ENCODE measurements at places on chromosomes 2 and 18.

DNA sequence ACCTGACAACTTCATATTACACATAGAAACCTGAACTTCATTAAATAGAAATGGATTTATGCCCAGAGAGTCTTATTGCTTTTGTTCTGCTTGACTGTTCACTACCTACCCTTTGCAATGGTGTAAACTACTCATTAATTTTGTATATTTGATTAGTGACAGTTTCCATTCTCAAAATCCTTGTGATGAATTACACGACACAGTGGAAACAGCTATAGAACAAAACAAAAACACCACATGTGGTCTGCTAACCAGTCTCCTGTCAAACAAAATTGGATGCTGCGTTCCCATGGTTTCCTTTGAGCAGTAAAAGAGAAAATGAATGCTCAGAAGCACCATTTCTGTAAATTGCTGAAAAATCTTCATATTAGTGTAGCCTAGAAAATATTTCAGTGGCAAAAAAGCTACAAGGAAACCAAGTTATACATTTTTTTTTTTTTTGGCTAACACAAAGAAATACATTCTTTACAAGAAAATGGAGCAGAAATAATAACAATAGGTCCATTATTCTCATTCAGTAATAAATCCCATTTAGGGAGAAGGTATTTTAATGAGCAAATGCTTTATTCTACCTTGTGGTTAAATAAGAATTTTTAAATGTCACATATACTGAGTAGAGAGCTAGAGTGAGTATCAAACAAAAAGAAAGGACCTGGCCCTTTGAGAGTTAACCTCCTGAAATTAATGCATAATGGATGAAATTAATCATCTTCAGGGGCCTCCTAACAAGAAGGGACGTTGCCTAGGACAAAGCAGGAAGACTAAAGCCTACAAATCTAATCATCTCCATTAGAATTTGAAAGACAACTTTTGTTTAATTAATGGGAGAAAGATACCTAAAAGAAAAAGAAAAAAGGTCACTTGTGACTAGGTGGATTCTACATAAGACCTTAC, 355.1 kb upstream of the ZC3H15 start:
- DNase-seq, result no peak

DNA sequence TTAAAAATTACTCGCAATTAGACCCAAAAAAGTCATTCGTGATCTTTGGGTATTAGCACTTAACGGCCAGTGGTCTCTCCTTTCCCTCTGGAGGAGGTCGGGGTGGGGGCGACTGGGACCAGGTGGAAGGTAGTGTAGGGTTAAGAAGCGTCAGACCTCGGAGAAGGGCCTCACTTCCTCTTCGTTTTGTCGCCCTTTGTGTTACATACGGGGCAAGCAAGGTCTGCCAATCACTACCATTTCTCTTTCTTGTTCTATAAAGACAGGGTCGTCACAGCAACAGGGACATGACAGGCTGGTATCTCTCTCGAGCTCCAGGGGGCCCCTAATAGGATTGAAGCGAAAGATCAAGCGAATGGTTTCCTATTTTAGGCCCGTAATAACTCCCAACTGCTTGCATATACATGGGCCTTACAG, 136.6 kb downstream of the INSIG2 start:
- peak; percentile 32 for DNase-seq

DNA sequence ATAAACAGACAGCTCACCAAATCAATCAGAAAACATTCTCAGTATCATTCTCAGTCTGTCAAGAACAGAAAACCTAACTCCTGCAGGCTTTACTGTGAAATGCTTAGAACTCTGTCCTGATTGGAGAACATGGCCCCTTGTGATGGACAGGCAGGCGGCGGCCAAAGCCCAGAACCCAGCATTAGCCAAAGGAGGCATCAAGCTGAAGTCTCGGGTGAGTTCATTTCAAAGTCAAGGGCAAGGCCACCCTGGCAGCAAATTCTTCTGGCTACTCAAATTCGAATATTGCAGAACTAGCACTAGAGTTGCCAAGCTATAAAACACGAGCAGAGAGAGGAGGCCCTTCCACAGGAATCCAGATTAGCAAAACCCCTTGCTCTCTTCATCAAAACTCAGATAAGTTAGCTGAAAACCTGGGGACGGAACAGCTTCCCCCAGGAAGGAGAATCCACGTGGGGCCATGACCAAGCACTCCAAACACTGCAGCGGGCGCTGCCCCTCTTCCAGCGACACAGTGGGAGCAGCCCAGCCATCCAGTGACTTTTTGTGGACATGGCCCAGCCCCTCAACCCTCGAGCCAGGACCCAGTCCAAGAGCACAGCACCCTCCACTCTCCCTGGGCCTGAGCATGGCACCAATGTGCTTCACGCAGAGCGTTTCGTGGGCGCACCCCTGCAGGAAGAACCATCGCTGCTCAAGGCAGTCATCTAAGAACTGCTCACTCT, 98.6 kb downstream of the HDAC4 start:
- DNase-seq, result no peak

GRCh38 chr18:23712445-23712844, 23.2 kb downstream of the LAMA3 start:
- no peak for DNase-seq

GRCh38 chr2:60552851-60553494, 481 bp downstream of the BCL11A start:
- no peak for DNase-seq

GRCh38 chr2:176407706-176408105, 138.5 kb downstream of the MTX2 start:
- DNase-seq, result no peak

DNA sequence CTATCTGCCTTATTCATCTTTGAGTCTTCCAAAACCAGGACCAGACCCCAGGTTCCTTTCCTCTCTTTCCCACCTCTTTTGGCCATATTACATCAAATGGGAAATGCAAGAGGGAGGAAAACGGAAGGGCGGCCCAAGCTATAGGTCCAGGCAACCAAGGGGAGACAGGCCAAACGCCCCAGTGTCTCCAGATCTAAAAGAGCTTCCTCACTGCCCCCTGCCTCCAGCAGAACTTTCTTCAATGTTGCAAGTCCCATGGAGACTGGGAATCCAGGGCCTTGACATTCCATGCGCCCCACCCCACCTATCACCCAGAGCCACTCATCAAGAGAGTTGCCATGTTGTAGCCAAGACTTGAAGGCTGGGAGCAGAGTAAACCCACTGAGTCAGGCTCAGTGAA, 15.4 kb downstream of the TNS1 start:
- no peak for DNase-seq

DNA sequence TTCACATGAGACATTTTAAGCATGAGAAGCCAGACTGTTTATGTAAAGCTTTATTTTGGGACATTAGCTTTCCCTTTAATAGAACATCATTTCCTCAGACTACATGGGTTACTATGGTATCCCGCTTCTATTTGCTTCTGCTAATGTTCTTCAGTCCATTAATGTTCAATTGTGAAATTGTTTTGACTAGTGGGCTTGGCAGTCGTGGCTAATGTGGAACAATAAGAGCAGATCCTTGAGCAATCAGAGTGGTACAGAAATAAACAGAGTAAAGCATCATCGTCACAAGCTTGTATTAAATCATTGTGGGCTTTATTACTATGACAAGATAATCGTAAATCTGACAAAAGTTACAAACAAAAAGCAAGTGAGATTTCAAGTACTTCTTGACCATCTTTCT, 60.2 kb downstream of the PDE1A start:
- no peak for DNase-seq

DNA sequence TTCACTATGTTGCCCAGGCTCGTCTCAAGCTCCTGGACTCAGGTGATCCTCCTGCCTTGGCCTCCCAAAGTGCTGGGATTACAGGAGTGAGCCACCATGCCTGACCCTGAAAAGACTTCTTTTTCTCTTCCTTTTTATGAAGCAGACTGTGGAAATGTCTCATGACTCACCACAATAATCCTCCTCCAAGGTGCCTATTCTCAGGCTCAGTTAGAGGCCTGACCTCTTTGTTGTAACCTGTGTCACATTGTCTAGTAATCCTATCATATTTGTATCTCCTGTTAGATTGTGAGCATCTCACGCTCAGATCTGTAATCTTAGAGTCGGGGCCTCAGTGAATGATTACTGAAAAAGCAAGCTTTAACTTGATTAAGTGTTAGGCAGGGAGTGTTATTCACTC, 18.3 kb upstream of the TAF4B start:
- DNase-seq, result no peak

GRCh38 chr2:158392687-158393086, 63.9 kb downstream of the CCDC148 start:
- no peak for DNase-seq

DNA sequence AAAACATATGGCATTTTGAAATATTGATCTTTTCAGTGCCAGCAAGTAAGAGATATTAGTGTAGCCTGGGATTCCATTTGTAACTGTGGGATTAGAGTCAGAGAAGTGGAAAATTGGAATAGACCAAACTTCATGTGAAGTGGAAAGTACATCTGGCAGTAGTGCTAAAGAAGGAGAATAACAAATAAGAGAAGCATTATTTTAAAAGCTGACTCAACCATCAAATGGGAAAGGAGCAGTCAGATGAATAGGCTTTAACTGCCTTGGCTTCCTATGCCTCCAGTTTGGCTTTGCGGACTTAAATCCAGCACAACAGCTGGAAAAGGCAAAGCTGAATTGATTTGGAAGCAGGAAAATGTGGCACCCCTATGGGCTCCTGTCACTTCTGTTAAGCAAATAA, 623.1 kb downstream of the TSN start:
- DNase-seq, result no peak

DNA sequence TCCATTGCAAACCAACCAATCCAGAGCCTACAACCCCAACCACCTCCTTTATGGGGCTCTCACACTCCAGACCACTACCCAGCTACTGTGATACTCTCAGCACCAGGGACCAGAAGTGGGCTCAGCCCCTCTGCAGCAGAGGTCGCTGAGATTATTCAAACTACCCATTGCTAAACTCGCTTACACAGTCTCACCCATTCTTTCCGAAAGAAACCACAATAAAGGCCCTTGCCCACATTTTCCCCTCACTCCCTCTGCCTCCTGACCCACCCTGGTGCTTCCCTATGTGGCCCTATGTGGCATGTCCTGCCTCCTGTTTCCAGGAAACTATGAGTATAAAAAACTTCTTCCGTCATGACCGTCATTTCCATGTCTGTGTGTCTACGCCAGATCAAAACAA, 10.7 kb downstream of the TEX51 start:
- no peak for DNase-seq

DNA sequence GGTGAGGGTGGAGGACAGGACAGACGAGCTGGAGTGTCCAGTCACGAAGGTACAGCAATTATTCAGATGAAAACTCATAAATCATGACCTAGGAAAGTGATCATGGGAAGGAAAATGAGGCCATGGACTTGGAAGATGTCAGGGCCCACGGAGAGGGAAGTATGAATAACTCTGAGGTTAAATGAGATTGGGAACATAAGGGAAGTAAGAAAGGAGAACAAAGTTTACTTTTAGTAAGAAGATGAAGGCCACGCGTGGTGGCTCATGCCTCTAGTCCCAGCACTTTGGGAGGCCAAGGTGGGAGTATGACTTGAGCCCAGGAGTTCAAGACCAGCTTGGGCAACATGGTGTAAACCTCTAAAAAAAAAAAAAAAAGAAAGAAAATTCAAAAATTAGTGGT, 56.2 kb downstream of the AQP4 start:
- no peak for DNase-seq
